ENCODE measurements at places on chromosomes 3 and 15.

GRCh38 chr3:111081008-111081545 is 9.5 kb downstream of the NECTIN3 start:
- no peak for DNase-seq

DNA sequence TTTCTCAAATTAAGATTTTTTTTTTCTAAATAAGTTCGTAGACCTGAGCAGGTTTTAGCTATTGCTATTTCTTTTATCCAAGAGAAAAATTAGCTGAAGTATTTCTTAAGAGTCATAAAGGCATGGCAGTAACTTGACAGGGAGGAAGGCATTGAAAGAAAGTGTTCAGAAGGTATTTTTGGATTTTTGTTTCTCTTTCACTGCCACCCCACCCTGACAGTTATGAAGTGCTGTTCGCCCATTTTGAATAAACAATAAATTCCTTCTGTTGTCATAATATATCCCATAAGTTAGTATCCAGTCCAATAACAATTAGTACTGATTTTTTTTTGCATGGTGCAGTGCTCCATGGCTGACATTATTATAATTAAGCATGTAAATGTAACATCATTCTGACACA is 363.0 kb downstream of the NR2F2 start:
- DNase-seq: no peak

GRCh38 chr15:61697796-61698195 is 362.5 kb downstream of the VPS13C start:
- DNase-seq: no peak

- no peak for DNase-seq
Measured at GRCh38 chr3:132595014-132595413, 2.1 kb upstream of the ACKR4 start.

DNA sequence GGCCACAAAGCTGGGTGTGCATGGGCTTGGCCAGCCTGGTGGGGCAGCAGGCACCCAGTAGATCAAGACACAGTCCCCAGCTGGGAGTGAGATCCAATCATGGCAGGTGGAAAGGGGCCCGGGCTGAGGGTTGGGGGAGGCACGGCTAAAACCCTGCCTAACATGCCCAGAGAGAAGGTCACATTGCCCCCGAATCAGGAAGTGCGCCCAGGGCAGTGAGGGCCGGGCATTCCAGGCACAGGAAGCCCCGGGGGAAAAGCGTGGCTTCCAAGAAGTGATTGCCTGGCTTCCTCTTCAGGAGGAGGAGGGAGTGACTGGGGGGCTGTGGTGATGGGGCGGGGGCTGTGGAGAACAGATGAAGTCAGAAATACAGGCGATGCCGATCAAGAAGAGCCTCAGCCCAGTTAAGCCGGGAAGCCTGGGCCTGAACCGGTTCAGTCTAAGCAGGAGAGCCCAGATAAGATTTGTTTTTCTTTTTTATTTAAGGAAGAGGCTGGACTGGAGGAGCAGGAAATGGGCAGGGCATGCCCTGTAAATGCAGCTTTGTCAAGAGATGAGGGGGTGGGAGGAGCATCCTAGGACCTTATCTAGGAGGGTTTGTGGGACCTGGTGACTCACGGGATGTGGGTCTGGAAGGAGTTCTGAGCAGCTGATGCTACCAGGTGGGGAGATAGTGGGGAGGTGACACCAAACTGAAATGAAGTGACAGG is 83.9 kb downstream of the CHSY1 start:
- peak; percentile 85 for DNase-seq

DNA sequence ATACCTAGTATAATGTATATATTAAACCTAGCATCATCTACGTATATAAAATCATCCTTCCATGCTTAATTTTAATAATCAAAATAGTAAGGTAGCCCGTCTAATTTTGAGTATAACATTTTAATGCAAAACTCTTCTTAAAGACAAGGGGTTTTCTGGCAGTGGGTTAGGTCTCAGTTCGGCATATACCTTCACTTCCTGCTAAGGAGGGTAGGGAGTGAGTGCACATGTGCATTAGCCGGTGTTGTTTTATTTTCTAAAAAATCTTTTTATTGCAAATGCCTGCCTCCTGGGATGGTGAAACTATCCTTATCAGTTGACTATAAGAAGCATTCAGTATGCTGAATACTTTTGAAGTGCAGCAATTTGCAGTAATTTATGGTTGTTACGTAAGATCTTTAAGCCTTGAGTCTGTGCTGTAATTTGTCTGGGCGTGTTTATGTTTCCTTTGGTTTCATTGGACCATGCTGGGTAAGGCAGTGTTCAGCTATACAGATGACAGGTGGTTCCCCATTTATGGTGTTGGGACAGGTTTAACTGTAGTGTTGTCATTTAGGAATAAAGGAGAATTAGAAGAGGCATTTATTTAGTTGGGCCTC is 11.7 kb downstream of the ARHGEF26 start:
- DNase-seq: no peak

- DNase-seq: peak; percentile 22
Measured at GRCh38 chr3:18652781-18653180, 227.6 kb upstream of the SATB1 start.

GRCh38 chr15:45435124-45435903 is 57.0 kb upstream of the GATM start:
- DNase-seq: no peak

- no peak for DNase-seq
Measured at GRCh38 chr15:38164061-38164460, 88.6 kb upstream of the SPRED1 start.

All from HT-29 (cell line).